ENCODE measurements at places on chromosomes 7 and 10. TPM values are rescaled to one million over a fixed set of nuclear protein-coding genes. Genes with fewer than 3 reads are reported as not detected.

The CRHR2 gene
- not detected for total RNA-seq

The FBXL15 gene
- total RNA-seq = 17.6 TPM

The DNAJC12 gene
- total RNA-seq = 0.98 TPM

The CALHM1 gene
- total RNA-seq = not detected

The ZNF273 gene
- 2.8 TPM for total RNA-seq

The GIMAP4 gene
- total RNA-seq = not detected

The CPXM2 gene
- not detected for total RNA-seq

The NKX1-2 gene
- 0.05 TPM for total RNA-seq

The PLA2G12B gene
- total RNA-seq = not detected

The VAX1 gene
- total RNA-seq = not detected

The FAM13C gene
- total RNA-seq = 2.8 TPM

The CTAGE6 gene
- total RNA-seq = not detected

The FRG2B gene
- not detected for total RNA-seq

The SPOCK2 gene
- total RNA-seq = not detected

The ARHGAP22 gene
- 68.7 TPM for total RNA-seq

The OPN1SW gene
- total RNA-seq = not detected

The GPR15LG gene
- total RNA-seq = not detected

The JAKMIP3 gene
- 0.03 TPM for total RNA-seq

The FAM25A gene
- total RNA-seq = not detected

The CH25H gene
- total RNA-seq = not detected

The PDZD7 gene
- 0.80 TPM for total RNA-seq

The ENTPD1 gene
- not detected for total RNA-seq

The ABCB4 gene
- total RNA-seq = 1.1 TPM

The VSTM4 gene
- total RNA-seq = 2.7 TPM

The OPN4 gene
- not detected for total RNA-seq

The EBF3 gene
- not detected for total RNA-seq

The SPDYE3 gene
- not detected for total RNA-seq

The COL13A1 gene
- total RNA-seq = 114 TPM

The ICA1 gene
- 1.3 TPM for total RNA-seq

The ZCWPW1 gene
- 1.1 TPM for total RNA-seq

The HOXA9 gene
- 45.8 TPM for total RNA-seq

The XRCC2 gene
- total RNA-seq = 10.5 TPM

The AKR1C8 gene
- total RNA-seq = not detected

The UFSP1 gene
- 8.9 TPM for total RNA-seq

The EPO gene
- not detected for total RNA-seq

The CNTNAP2 gene
- total RNA-seq = not detected

The LFNG gene
- total RNA-seq = 8.0 TPM

The MMRN2 gene
- total RNA-seq = 1.9 TPM

The NXPH1 gene
- total RNA-seq = not detected

The HGF gene
- total RNA-seq = not detected

The ARHGAP21 gene
- 59.1 TPM for total RNA-seq

The RNF32 gene
- 1.7 TPM for total RNA-seq

The SLC26A3 gene
- total RNA-seq = not detected

The TAS2R3 gene
- not detected for total RNA-seq

The TSPAN12 gene
- total RNA-seq = 5.9 TPM

The SGCE gene
- total RNA-seq = 49.1 TPM

The MKX gene
- not detected for total RNA-seq

The TEX36 gene
- total RNA-seq = not detected

The PAPSS2 gene
- total RNA-seq = 16.6 TPM

The TPST1 gene
- 46.4 TPM for total RNA-seq

The IFT22 gene
- 23.8 TPM for total RNA-seq

The FAM149B1 gene
- 14.2 TPM for total RNA-seq

The FRAT2 gene
- total RNA-seq = 12.9 TPM

The UPK3BL1 gene
- 44.0 TPM for total RNA-seq

The SMURF1 gene
- total RNA-seq = 27.8 TPM

The WIPF3 gene
- not detected for total RNA-seq

The STYXL1 gene
- 51.9 TPM for total RNA-seq

The HBP1 gene
- 20.6 TPM for total RNA-seq

The EPHB4 gene
- 37.1 TPM for total RNA-seq

Measured in HT1080 (cell line).